CD8-positive, alpha-beta T cell (primary cell): ENCODE measurements at places on chromosomes 7 and 10.

DNA sequence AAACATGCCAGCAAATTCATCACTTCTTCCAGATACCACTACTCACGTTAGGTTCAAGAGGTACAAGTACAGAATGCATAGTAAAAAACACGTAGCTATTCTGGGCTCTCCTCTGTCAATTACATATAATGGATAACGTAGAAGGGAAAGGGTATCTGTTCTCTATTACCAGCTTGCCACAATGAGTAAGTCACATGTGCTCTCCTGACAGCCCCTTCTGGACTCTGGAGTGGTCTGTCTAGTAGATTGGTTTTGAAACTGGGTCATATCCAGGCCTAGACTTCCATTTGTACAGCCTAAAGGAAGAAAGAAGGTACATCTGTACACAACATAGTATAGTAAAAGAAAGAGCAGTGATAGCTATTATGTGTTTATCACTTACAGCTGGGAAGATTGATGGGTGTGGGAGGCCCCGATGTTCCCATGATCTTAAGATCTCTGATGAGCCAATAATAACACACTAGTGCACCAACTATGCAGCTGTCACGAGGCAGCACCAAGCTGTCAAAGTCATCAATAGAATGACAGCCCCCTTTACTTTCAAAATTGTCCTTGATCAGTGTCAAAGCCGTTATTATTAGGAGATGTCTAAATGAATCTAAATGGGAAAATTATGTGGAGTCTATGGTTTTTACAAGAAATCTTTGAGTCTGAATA, 161.9 kb upstream of the AGK start:
- DNase-seq = no peak

- DNase-seq = no peak
These were observed 165.1 kb downstream of the HGF start for GRCh38 chr7:81604808-81605174.

DNA sequence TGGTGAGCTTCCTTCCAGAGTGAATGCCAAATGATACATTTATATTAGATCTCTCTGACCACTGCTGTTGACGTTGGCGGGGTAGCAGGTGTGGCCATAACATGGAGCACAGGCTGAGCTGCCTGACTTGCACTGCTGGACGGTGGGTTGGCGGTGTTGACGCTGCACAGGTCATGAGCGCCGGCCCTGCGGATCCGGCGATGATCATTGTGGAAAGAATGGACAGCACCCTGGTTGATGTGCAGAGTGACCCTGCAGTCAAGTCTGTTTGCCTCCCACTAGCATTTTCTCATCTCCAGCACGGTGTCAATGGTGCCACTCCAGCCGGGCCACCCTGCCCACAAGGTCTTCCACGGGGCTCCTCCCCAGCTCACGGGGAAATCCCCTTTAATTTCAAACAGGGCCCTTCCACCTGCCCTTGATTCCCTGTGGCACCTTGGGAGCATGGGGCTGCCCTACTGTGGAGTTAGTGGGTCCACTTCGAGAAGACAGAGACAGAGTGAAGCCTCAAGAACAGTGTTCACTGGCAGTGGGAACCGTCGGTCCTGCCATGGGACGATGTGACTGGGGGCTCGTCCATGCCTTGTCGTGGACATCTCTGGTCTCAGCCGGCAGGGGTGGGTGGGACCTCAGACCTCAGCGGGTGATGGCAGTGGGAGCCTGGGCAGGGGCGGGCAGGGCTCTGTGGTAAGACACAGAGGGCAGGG, 613.5 kb downstream of the PTPRN2 start:
- no peak for DNase-seq

DNA sequence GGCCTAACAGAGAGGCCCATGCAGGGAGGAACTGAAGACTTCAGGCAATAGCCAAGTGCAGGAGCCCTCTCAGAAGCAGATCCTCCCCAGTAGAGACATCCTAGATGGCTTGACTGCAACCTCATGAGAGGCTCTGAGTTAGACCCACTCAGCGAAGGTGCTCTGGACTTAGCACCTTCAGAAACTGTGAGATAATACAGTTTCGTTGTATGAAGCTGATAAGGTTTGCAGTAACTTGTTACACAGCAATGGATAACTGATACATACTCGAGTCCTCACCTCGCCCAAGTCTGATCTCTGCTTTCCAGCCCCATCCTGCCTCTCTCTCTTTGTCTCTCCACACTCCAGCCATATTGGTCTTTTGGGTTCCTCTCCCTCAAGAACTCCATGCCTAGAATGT, 136.4 kb upstream of the EEPD1 start:
- DNase-seq = no peak

DNA sequence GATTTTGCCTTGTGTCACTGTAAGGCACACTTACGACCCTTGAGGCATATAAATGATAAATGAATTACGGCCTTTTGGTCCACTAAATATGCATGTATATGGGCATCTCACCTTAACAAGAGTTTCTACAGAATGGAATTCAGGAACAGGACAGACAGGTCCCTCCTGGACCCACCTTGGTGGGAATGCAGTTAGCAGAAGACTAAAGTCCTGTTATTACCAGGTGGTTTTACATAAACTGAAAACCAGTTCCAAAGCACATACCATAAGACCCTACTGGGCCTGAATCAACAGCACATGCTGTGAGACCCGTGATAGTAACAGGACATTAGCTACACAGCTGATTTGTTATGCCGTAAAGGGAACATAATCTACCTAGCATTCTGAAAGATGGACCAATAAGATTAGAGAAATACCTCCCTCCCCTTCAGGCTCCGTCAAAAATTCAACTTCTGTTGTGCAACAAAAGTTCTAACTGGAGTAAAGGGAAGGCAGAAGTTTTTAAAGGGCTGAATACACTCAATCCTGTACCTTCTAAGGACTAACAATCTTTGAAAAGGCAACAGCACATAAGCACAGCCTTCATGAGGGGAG, 24.0 kb downstream of the LAMB1 start:
- no peak for DNase-seq

DNA sequence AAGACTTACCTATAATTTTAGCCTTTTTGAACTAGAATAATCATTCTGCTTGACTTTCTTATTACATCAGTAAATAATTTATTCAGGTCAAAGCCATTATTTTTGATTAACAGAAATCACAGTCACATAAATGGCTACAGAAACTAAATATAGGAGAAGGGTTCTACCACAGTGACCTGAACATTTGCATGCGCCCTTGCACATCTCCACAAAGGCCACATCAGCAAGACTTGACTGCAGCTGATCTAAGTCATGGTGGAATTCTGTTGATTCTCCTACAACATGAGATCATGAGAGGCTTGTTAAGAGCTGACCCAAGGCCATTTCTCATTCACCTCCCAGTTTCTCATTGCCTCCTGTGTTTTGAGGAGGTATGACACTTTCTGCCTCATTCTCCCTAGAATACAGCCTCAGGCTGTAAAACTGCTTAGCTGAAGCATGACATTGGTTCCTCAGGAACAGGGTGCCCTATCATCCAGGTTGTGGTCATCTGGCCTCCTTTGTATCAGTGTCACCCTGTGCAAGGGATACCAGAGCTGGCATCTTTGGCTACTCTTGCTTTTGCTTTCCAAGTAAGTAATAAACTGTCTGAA, 6.7 kb upstream of the IMMP2L start:
- DNase-seq = no peak

DNA sequence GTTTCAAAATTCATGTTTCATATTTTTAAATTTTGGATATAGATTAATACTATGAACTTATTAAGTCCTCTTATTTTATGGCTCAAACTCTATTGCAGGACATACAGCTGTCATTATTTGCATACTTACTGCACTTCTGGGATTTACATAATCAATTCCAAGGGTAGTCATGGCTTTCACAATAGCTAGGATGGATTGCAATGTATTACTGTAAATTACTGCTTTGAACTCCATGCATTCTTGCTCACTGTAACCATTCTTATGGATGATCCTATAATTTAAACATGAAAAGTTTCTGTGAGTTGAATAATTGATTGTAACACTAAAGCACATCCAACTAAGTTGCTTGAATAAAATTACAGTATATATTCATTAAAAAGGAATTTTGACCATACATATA, 23.5 kb downstream of the GNAT3 start:
- DNase-seq = no peak

GRCh38 chr10:77357185-77357584, 280.4 kb downstream of the KCNMA1 start:
- no peak for DNase-seq

- DNase-seq = no peak
These were observed 170.9 kb downstream of the POLR1F start for GRCh38 chr7:19537942-19538401.

GRCh38 chr10:59735296-59735695, 18.0 kb downstream of the MRLN start:
- no peak for DNase-seq

DNA sequence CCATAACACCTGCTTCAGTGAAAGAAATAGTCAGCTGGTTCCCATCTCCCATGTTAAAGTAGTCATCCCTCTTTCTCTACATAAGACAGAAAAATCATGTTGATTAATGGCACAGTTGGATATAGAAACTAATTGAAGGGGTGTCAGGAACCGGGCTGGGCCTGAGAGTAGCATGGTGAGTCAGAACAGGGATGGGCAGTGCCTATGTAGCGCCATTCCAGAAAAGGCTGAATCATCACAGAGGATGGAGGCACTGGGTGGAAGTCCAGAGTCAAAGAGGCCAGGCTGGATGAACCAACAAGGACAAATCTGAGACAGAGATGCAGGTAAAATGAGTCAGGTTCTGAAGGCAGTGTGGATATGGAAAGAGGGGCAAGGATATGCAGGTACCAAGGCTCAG, 201.2 kb downstream of the LHFPL3 start:
- no peak for DNase-seq

GRCh38 chr7:2603044-2603965, 28.5 kb upstream of the TTYH3 start:
- DNase-seq = no peak

DNA sequence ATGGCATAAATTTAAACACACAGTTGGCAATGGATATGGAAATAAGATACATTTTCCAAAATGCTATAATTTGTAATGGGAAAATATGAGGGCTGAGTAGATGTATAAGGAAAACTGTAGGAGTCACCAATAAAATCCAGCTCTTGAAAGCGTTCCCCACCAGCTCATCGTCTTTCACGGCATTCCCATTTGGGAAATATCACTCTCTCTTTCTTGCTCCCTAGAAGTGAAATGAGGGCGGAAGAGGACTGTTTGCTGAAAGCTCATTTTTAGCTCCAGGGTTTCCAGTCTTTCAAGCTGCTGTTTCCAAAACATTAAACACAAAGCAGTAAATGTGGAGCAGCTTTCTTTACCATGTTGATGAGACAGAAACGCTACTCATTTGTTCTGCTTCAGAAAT, 104.6 kb upstream of the SFMBT2 start:
- no peak for DNase-seq

GRCh38 chr7:110676785-110677184, 414.1 kb upstream of the LRRN3 start:
- DNase-seq = no peak

- no peak for DNase-seq
These were observed 284.4 kb downstream of the IPMK start for GRCh38 chr10:57983281-57983791.

GRCh38 chr10:13765641-13766341, 179.0 kb downstream of the PRPF18 start:
- DNase-seq = no peak
